Adipose tissue (tissue), 3 donors: ENCODE measurements at places on chromosomes 3 and 15. TPM values are rescaled to one million over a fixed set of nuclear protein-coding genes. Genes with fewer than 3 reads are reported as not detected.

Gene TPRG1
- 6.6 TPM for polyA plus RNA-seq

Gene SAMD7
- not detected for polyA plus RNA-seq

Gene STRIT1
- polyA plus RNA-seq: 0.84 TPM

Gene SLC12A8
- 4.1 TPM for polyA plus RNA-seq

Gene GOLGA8O
- polyA plus RNA-seq: 0.45 TPM
